Activated CD4-positive, alpha-beta memory T cell treated with anti-CD3 and anti-CD28 coated beads for 36 hours (primary cell): ENCODE measurements at places on chromosomes 5 and 9. TPM values are rescaled to one million over a fixed set of nuclear protein-coding genes. Genes with fewer than 3 reads are reported as not detected.

The GPR150 gene
- 0.82 TPM for total RNA-seq

DNA sequence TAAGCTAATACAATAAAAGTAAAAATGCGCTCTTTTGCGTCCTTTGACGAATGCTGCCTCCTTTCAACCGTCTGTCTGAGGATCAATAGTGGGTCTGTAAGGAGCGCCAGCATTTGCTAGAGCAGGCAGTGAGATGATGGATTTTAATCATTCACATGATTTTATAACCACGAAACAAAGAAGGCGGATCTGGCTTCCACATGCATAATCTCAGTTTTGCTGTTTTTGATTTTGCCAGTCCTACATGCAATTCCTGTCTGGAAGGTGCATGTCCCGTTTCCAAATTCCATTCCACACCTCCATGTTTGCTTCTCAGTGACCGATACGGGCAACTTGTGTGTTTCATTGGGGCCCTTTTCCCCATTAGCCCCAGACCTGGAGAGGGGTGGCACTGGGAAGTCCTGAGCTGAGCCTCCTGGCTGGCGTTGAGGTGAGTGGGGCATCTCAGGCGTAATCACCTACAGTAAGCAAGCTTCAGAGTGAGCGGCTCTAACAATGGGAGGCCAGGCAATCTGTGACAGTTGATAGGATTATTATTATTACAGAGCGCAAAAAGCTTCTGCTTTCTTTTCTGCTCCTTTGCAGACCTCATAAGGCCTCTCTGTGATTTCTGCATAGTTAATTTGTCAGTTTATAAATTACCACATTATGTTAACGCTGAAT, 405.4 kb downstream of the ZSWIM6 start:
- H3K36me3 ChIP-seq: no peaks in the 10 kb centered on the region
- no peak overlapping the region for H3K4me3 ChIP-seq
- no peak overlapping the region for H3K27ac ChIP-seq
- no peaks in the 10 kb centered on the region for H3K27me3 ChIP-seq
- H3K4me1 ChIP-seq: no peaks in the 10 kb centered on the region

DNA sequence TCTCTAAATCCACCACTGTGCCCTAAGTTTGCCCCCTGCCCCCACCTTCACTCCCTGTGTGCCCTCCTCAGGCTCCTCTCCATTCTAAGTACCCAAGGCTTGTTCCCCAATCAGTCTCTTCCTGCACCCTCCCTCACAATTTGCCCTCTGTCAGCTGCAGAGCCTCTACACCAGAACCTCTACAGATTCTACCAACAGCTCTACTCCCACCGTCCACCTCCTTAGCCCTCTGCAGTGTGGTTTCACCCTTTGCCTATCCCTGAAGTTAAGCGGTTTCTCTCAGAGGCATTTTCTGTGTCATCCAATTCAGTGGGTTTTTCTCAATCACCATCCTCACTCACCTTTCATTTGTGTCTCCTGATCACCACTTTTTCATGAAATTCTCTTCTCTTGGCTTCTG, 13.2 kb upstream of the ERAP2 start:
- no peaks in the 10 kb centered on the region for H3K27me3 ChIP-seq
- no peaks in the 10 kb centered on the region for H3K36me3 ChIP-seq
- peak overlapping the region; percentile 15 for H3K27ac ChIP-seq
- no peak for DNase-seq
- H3K4me3 ChIP-seq: no peak overlapping the region
- peaks cover 19% of the 10 kb centered on the region for H3K4me1 ChIP-seq

GRCh38 chr5:105506692-105507277, 1944.2 kb upstream of the NUDT12 start:
- no peaks in the 10 kb centered on the region for H3K27me3 ChIP-seq
- H3K4me3 ChIP-seq: no peak overlapping the region
- DNase-seq: no peak
- no peaks in the 10 kb centered on the region for H3K4me1 ChIP-seq
- no peaks in the 10 kb centered on the region for H3K36me3 ChIP-seq

The ELL2 gene
- total RNA-seq: 127 TPM

DNA sequence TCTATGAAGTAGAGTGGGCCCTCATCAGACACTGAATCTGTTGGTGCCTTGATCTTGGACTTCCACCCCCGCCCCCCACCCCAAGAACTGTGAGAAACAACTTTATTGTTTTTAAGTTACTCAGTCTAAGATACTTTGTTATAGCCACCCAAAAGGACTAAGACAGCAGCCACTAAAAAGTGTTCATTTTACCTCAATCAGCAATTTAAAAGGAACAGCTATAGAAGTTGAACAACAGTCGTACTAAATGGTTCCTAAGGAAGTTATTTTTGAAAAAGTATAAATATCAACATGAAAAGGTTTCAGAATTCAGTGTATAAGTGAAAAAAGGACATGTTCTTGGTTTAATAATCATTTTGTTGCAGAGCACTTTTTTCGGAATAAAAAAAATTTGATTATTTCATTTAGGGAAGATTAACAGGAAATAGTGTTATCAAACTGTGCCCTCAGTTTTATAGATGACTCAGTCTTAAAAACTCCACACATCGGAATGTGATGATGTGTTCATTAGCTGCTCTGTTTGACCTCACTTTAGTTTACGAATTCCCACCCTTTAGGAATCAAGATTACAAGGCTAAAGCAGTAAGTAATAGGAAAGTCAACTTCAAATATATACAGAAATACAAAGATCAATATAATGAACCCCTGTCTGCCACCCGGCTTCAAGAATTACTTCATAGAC, 71.2 kb downstream of the MTAP start:
- H3K27me3 ChIP-seq: no peaks in the 10 kb centered on the region
- no peak overlapping the region for H3K27ac ChIP-seq
- no peak overlapping the region for H3K4me3 ChIP-seq
- DNase-seq: no peak
- H3K36me3 ChIP-seq: peaks cover 51% of the 10 kb centered on the region

The HIGD2A gene
- 112 TPM for total RNA-seq

GRCh38 chr5:118378959-118379358, 609.4 kb downstream of the DTWD2 start:
- no peak overlapping the region for H3K4me3 ChIP-seq
- DNase-seq: no peak
- no peaks in the 10 kb centered on the region for H3K4me1 ChIP-seq
- H3K36me3 ChIP-seq: no peaks in the 10 kb centered on the region
- H3K27ac ChIP-seq: no peak overlapping the region

The PCDHB1 gene
- not detected for total RNA-seq
